Activated T-cell treated with anti-CD3 and anti-CD28 coated beads, Interleukin-2, amount 50 U/mL, for 72 hours (primary cell): ENCODE measurements at places on chromosomes 13 and 19.
A peak's percentile ranks its signal among the peaks of the same experiment; 100 is the strongest.

GRCh38 chr19:50547385-50548190 lies 20.6 kb downstream of the LRRC4B start:
- DNase-seq: no peak

GRCh38 chr19:45502111-45502510 lies 3.9 kb downstream of the PPM1N start:
- no peak for DNase-seq

DNA sequence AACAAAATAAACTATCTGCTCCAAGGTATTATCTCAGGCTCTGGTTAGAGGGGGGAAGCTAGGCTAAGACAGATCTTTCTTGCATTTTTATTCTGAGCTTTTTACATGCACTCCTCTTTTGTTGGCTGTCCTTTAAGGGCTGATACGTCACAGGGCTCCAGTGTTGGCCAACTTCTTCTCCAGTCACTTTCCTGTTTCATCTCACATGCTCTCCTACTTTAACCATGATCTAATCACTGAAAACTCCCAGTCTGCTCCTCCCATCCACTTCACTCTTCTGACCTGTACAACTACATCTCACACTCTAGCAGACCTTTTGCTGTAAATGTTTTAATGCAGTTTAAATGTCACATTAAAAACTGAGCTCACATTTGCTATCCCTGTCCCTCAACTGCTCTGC lies 510.0 kb upstream of the KLF12 start:
- DNase-seq: no peak

DNA sequence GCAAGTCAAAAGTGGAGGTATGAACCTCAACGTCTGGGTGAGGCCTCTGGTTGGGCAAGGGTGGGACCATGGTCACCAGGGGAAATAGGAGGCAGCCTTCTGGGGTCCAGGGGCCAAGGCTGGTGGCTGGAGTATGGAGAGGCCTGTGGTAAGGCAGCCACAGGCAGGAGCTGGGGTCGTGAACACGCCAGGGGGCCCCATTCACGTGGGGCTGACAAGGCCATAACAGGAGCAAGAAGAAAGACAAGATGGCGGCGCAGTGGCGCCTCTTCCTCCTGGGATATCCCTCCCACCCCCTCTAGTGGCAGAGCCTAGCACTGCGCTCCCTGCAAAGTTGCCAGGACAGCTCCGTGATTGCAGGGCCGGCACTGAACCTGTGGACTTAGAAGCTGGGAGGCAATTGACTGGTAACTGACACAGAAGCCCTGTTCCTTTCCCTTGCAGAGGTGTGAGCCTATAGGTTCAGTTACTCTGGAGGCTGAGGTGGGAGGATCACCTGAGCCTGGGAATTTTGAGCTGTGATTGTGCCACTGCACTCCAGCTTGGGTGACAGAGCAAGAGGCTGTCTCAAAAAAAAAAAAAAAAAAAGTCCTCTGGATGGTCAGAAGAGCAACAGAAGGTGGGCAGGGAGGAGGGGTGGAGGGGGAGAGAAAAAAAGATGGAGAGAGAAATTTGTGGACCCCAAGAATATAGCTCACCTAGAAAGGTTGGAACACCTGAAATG lies 19.7 kb upstream of the EDDM13 start:
- DNase-seq: peak; percentile 82

DNA sequence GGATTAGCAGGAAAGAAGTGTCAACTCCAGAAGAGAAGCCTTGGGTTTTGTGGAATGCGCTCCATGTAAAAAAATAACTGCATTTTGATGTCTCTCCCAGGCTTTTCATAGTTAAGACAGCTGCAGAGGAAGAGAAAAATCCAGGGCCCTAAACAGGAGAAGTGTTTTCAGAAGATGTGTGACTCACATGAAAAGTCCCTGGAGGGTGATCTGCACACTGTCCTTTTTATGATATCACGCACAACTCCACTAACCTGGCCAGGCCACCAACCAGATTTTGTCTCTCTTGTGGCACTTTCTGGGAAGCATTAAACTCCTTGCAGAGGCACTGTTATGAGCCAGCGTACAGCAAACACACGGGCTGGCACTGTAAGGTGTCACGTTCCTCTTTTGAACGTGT lies 267.3 kb downstream of the FGF9 start:
- no peak for DNase-seq

- DNase-seq: no peak
Observed at GRCh38 chr13:74866101-74866500, 615.9 kb downstream of the TBC1D4 start.

DNA sequence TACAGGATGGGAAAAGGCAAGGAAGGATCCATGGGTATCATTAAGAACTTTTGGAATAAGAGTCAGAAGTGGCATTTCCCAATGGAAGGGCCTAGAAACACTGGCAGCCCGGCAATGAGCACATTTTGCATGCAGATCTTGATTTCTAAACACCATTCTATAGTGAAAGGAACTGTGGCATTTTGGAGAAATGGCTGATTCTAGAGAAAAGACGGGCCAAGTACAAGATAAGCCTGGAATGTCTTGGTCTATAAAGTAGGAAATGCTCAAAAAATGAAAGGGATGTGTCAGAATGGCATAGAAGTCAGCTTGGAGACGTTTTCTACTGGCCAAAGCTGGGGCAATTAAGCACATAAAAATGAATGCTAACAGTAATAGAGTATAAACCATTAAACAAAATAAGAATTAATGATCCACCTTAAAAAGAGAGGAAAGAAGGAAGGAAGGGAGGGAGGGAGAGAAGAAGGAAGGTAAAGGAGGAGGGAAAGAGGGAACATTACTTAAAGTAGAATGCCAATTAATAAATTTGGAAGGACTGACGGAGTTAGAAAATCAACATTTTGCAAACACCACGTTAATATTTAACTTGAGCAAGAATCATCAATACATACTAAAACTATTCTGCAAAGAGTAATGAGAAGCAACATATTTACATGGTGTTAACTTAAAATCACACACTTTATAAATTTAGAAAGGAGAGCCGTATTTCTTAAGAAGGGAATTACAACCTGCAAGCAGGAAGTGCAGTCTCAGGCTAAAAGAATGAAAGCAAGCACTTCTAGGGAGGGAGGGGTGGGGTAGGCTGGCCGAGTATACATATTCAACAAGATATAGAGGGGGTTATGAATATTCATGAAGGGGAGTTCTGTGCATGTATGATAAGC lies 78.9 kb downstream of the ANKRD10 start:
- DNase-seq: no peak

- DNase-seq: no peak
Observed at GRCh38 chr13:74761801-74762757, 627.9 kb upstream of the KLF12 start.

DNA sequence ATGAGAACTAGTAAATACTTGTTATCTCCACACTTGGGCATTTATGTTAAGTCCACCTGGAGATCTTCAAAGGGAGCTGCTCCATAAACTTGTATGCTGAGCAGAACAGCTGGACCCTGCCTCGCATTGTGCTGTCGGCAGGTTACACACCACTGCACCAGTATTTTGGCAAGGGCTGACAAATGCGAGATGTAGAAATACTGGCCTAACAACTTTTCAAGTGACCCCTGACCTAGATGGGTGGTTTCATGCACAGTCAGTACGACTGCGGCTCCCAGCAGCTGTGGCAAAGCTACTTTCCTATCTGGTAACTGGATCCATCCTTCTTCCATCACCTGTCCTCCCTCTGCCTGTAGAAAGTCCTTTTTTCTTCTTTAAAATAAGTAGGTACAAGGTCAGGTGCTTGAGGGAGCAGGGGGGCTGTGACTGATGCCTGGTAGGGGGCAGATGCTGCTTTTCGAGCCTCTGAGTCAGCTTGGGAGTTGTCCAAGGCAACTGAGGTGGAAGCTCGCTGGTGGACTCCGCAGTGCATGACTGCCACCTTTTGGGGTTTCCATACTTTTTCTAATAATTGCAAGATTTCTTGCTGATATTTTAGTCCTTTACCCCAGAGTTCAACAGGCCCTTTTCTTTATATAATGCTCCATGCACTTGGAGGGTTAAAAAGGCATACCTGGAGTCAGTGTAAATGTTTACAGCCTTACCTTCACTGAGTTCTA lies 86.8 kb downstream of the SLC25A15 start:
- no peak for DNase-seq

DNA sequence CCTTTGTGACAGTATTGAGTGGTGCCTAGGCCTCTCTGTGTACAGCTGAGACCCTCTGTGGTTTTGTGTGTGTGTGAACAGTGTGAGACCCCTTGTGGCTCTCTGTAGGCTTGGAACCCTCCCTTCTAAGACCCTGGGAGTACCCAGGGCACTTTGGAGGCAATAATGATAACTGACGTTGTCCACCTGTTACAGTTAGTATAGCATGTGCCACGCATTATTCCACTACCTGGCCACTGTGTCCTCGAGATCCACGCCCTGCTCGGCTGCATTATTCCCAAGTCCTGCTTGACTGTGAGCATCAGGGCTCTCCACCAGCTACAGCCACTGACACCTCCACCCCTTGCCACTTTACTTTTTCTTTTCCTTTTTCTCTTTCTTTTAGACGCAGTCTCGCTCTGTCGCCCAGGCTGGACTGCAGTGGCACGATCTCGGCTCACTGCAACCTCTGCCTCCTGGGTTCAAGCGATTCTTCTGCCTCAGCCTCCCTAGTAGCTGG lies 2.0 kb downstream of the GRAMD1A start:
- DNase-seq: no peak

GRCh38 chr13:65292488-65292901 lies 1937.6 kb downstream of the PCDH9 start:
- no peak for DNase-seq
